ENCODE measurements at places on chromosomes 12 and 14.

DNA sequence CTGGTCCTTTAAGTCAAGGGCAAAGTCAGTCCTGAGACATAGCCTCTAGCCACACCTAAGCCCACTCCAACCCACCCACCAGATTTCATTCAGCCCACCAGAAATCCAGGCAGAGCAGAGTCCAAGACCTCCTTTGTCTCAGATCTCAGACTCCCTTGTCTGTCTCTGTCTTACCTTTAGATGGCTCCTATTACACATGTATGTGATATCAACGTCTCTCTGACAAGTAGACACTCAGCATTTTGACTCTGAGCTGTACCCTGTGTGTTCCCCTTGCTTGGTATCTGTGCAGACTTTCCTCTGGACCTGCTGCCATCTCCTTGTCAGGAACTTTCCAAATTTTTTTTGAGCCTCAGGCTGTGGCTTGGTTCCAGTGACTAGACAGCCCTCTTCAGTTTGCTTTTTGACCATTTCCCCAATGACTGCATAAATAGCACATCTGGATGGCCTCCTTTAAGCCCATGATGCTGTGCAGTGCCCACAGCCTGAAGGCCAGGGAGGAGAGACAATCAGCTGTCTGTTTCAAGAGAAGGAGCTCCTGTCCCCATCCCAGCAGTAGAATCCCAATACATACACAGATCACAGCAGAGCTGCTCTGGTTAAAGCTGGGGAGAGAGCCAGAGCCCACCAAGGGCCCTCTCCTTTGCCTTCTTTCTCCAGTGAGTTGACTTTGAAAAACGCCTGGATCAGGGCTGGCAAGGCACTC lies 7.0 kb downstream of the POU6F1 start:
- DNase-seq = no peak

DNA sequence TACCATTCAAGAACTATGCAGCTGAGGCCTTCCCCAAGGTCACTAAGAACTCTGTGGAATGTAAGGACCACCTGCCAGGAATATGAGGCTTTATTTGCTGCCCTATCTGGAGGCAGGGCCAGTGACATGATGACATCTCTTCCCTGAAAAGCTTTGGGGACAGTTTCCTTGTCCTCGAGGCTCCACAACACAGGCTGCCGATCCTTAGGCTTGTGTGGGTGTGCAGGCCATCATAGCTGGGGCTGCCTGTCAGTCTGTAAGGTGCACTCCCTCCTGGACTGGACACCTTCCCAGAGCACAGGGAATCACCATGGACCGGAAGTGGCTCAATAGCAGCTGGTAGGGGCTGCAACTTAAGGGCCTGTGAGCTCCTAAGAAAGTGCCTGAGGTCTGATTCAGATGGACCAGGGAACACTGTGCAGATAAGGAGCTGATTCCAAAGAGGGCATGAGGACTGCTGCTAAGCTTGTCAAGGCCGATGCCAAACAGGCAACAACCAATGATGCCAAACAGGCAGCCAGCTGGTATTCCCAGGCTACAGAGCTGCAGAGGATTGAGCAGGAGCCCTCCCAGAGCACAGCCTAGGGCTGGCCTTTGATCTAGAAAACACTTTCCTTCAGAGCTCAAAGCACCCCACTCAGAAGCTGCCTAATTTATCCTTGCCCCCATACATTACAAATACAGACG lies 84.3 kb downstream of the CRACR2A start:
- DNase-seq = no peak

- no peak for DNase-seq
These were observed 17.3 kb downstream of the EPYC start for GRCh38 chr12:90987520-90987919.

- DNase-seq = no peak
These were observed 796.4 kb downstream of the MED13L start for GRCh38 chr12:115481141-115481540.

GRCh38 chr14:70036665-70037064 lies 152.1 kb downstream of the SLC8A3 start:
- no peak for DNase-seq

- no peak for DNase-seq
These were observed 156.8 kb downstream of the ERC1 start for GRCh38 chr12:1147821-1148220.

GRCh38 chr14:23104591-23105347 lies at the start of gene CIROP:
TSS of gene CIROP (minus strand) at chr14:23104989. CDS start at chr14:23104920, 69 bp downstream.
- no peak for DNase-seq

- DNase-seq = no peak
These were observed 13.7 kb upstream of the VPS37B start for GRCh38 chr12:122909442-122910288.

DNA sequence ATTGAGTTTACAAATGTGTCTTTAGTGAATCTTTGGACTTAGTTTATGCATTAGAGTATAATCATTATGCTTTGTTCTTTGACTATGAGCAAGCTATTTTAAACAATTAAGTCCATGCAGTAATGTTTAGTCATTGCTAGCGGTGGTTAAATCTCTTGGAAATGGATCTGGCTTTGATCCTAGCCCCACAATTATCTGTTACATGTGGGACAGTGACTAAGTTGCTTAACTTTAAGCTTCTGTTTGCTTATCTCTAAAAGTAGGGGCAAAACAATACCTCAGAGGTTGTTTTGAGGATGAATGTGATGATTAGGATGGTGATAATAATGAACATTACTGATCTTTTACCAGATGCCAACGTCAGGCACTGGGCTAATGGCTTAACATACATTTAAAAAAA lies 124.2 kb downstream of the NPAS3 start:
- no peak for DNase-seq

- DNase-seq = no peak
These were observed 421 bp downstream of the SUOX start for GRCh38 chr12:55997535-55997859.

GRCh38 chr12:124030510-124030909 lies 57.5 kb downstream of the ZNF664 start:
- DNase-seq = no peak

DNA sequence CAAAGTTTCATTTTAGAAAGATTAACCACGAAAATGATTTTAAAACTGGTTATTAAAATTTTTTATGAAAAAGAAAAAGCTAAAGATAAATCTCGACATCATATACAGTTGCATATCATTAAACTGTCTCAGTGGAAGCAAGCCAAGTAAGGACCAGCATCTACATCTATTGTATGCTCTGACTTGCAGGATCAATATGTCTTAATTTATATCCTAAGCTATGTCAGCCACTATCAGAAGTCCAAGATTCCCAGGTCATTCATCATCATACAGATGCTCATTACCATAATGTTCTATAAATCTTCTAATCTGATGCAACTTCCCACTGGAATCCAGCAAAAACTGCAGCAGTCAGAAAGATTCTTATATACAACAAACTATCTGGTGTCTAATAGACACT lies 43.5 kb downstream of the CMAS start:
- DNase-seq = no peak

DNA sequence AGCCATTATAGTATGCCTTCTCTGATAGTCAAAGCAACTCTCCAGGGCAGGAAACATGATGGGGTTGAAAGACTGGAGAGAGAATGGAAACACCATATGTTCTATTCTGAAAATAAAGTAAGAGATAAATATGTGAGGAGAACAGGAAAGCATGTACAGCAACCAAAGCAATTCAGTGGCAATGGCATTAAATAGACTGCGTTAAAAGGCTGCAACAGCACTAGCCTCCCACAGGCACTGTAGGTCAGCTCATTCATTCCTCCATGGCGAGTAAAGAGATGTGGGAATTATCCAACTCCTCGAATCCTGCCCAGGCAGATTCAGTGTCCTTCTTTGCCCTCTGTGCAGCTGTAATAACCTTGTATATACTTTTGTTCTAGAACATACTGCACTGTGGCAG lies 43.8 kb downstream of the ANO6 start:
- DNase-seq = no peak

- DNase-seq = no peak
These were observed 128.5 kb upstream of the ATF1 start for GRCh38 chr12:50635364-50635763.

- DNase-seq = no peak
These were observed 707.3 kb downstream of the MED13L start for GRCh38 chr12:115570069-115570777.

- no peak for DNase-seq
These were observed 8.6 kb downstream of the TC2N start for GRCh38 chr14:91858536-91859275.

DNA sequence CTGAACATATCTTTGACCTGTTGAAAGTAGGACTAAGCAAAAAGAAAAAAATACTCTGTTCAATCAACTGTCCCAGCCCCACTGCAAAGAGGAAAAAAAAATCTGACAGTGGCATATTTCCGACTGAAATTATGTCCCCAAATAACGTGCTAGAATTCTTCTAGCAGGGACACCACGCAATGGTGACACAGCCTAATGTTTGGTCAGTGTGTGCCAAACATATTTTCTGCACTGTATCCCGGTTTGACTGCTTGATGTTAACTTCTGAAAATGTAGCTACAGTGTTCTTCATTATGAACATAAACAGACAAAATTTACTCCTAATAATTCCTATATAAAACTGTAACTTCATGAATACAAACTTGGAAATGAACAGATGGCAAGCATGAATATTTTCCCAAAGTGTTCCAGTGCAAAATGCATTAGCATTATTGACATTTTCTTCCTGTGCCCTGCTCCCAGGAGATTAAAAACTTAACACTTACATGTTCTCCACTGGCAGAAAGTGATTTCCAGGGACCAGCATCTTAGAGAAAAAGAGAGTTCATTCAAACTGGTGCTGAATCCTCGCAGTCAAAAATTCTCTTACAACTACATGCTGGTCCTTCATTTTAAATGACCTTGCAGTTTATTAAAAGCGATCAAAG lies 72.4 kb upstream of the SYT1 start:
- no peak for DNase-seq

GRCh38 chr12:104063712-104064030 lies 660 bp upstream of the HCFC2 start:
- no peak for DNase-seq

- DNase-seq = no peak
These were observed 13.2 kb downstream of the NOPCHAP1 start for GRCh38 chr12:104999347-104999685.

DNA sequence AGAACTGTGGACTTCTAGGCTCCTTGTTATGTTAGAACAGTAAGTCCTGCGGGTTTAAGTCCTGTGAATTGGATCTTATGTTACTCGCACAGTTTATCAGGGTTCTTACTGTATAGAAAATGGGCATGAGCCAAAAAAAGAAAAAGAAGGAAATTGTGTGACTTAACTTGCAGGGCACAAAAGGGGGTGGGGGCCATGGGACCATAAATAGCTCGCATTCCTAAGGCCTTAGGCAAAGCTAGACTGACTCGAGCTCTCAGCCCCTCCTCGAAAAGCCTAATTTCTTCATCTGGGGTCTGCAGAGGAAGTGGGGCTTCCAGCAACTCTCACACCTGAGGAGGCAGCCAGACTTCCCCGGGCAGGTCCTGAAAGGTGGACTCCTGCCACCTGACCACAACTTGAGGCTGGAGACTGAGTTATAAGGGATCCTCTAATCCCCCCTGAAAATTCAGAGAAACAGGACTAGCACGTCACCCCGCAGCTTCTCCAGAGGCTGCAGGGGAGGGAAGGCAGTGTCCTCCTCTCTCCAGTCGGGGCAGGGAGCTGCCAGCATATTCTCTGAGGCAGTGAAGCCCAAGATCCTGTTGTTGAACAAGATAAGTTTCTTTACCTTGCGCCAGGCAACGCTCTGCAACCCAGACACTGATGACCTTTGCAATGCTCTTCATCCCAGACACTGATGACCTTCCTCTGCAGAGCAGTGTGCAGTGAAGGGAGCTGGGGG lies 280.5 kb downstream of the PCNX1 start:
- DNase-seq = no peak

DNA sequence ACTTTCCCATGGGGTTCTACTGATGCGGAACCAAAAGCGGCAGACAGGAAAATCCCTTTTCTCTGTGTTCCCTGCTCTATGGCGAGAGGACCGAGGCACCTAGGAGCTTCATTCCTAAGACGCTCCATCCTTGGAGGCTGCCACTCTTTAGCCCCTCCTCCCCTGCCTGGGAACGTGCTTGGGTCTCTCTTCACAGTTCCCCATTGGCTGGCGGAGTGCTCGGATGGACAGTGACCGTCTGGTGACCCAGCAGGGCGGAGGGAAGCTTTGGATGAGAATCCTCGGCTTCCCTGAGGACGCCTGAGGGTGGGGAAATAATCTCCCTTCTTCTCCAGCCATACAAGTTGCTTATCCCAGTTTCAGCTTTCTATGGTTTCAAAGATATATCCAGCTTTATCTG lies 37.3 kb downstream of the KCNA5 start:
- DNase-seq = no peak

GRCh38 chr12:97813301-97813700 lies 350.7 kb downstream of the RMST start:
- DNase-seq = no peak

GRCh38 chr14:69088586-69088985 lies 64.3 kb downstream of the DCAF5 start:
- DNase-seq = no peak

DNA sequence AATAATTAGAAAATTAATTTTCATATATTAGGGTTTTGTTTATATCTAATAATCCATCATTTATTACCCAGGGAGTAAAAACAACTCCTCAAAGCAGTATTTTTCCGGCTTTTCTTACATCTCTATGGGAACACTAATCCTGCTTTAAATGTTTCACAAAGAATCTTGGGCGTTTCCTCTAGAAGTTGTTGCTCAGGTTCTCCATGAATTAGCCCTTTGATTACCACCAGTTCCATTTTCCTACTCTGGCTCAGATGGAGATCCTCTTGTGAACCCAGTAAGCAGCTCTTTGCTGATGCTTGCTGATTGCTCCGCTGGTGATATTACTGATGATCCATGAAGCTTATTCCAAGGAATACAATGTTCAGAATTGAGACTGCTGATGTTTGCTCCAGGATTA lies 78.5 kb upstream of the PKP2 start:
- no peak for DNase-seq

GRCh38 chr12:68203460-68203875 lies 22.1 kb downstream of the IL26 start:
- DNase-seq = no peak

- no peak for DNase-seq
These were observed 505 bp upstream of the HEBP1 start for GRCh38 chr12:13000616-13000924.

DNA sequence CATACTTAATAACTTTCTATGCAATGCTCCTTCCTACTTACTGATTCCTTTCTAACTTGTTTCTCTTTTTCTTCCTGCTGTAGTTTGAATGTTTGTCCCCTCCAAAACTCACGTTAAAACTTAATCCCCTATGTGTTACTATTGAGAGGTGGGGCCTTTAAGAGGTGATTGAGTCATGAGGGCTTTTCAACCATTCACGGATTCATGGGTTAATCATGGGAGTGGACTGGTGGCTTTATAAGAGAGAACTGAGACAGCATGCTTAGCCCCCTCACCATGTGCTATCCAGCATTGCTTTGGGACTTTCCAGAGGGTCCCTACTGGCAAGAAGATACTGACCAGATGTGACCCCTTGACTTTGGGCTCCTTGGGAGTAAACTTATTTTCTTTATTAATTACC lies 66.0 kb upstream of the TRIM9 start:
- DNase-seq = no peak

GRCh38 chr14:51732494-51733112 lies 80.9 kb downstream of the FRMD6 start:
- no peak for DNase-seq

DNA sequence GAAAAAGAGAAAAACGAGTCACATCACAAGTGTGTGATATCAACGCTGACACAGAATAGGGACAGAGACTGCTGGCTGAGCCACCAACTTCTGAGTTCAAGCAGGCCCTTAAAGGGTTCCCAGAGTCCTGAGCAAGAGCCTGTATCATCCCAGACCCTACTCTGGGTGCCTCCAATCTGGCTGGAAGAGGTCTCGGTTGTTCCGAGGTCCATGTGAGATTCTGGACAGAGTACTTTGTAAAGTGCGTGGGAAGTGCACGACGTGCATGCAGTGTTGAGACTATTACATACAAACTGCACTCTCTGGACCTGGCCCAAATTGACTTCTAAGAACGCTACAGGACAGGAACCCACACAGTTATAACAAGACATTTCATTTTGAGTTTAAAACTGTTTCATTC lies 40.6 kb downstream of the MOK start:
- DNase-seq = no peak

All from activated CD4-positive, alpha-beta T cell treated with anti-CD3 and anti-CD28 coated beads for 1 hour (primary cell).